ENCODE measurements at places on chromosomes 6 and 20. TPM values are rescaled to one million over a fixed set of nuclear protein-coding genes. Genes with fewer than 3 reads are reported as not detected.

- no peak for DNase-seq
These were observed 60.0 kb downstream of the TTI1 start for GRCh38 chr20:37973059-37973910.

DNA sequence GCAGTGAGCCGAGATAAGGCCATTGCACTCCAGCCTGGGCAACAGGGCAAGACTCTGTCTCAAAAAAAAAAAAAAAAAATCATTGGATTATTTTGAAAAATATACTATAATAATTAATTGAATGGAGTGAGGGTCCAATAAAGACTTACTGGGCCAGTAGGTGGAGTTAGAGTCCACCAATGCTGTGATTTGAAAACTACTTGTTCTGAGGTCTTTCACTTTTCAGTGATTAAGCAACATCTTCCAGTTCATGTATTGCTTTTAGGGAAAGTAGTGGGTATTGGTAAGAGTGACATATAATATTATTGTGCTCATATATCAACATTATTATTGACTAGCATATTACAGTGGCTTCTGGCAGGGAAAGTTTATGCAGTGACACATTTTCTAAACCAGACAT lies 530.3 kb downstream of the KHDRBS2 start:
- DNase-seq, result no peak

DNA sequence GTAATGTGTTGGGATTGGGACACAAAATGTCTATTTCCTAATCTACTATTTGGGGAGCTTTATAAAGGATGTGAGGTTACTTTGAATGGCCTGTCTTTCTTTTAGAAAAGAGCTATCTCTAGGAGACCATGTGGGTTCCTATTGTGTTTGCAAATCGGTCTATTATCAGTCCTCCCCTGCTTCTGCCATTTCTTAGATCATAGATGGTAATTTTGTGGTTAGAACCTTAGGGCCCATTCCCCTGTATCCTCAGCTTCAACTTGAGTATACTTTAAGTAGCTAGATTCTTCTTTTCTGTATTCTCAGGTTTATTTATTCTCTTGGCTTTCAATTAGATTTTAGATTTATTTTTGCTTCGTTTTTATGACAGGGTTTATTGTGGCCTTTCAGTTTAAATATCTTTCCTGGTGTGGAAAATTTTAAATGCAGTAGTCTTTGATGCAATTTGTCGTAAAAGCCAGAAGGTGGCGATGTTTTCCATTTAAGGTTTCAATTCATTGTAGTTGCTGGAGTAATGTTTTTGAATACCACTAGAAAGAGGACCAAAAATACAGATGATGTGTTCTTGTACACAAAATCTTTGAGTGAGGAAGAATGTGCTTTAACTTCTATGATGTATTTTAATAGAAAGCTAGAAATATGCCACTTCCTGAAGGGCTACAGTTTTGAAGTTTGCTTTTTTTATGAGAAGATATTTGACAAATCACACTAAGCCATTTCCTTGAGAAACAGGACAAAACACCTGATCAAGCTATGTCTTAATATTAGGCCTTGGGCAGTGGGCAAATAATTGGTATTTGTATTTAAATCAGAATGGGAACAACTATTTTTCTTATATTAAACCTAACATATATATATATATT lies 20.3 kb downstream of the TBPL1 start:
- peak; percentile 68 for DNase-seq

- DNase-seq, result peak; percentile 95
These were observed 75.4 kb upstream of the ADGRB3 start for GRCh38 chr6:68559716-68560115.

GRCh38 chr20:42435230-42435629 lies 754.5 kb downstream of the PTPRT start:
- DNase-seq, result no peak

GRCh38 chr6:21033575-21034026 lies 499.3 kb downstream of the CDKAL1 start:
- DNase-seq, result no peak

DNA sequence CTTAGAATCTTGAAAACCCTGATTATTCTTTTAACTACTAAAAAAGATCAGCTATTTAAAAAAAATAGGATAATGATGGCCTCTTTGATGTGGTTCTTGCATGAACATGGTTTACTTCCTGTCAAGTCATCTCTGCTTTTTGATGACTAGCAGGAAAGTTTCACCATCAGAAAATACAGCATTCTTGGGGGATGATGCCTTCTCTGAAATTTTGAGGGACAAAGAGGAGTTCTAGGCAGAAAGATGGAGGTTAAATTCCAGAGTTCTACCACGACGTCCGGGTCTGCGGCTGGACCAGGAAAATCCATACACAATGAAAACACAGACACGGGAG lies 130.4 kb downstream of the OLIG3 start:
- DNase-seq, result no peak

The RALY gene
- 151 TPM for total RNA-seq

The VSX1 gene
- total RNA-seq, result not detected

Data from SK-MEL-5 (cell line).